Sigmoid colon (tissue), 7 donors: ENCODE measurements at places on chromosomes 16 and 17. TPM values are rescaled to one million over a fixed set of nuclear protein-coding genes. Genes with fewer than 3 reads are reported as not detected.

Gene GUCY2D
- not detected for total RNA-seq

Gene BAIAP2
- 51.7 TPM for total RNA-seq

Gene ZNF423
- total RNA-seq = 4.6 TPM

Gene RGS11
- total RNA-seq = 10.9 TPM

Gene RHBDL1
- total RNA-seq = 1.5 TPM

Gene TMEM95
- not detected for total RNA-seq

Gene BCO1
- total RNA-seq = not detected

Gene PLXDC1
- 10.3 TPM for total RNA-seq

- H3K36me3 ChIP-seq = no peaks in the 10 kb centered on the region
- no peaks in the 10 kb centered on the region for H3K27me3 ChIP-seq
- DNase-seq = peak; percentile 74
- peaks cover 25% of the 10 kb centered on the region for H3K4me1 ChIP-seq
Measured at GRCh38 chr16:56424791-56425438, 430 bp downstream of the AMFR start.

DNA sequence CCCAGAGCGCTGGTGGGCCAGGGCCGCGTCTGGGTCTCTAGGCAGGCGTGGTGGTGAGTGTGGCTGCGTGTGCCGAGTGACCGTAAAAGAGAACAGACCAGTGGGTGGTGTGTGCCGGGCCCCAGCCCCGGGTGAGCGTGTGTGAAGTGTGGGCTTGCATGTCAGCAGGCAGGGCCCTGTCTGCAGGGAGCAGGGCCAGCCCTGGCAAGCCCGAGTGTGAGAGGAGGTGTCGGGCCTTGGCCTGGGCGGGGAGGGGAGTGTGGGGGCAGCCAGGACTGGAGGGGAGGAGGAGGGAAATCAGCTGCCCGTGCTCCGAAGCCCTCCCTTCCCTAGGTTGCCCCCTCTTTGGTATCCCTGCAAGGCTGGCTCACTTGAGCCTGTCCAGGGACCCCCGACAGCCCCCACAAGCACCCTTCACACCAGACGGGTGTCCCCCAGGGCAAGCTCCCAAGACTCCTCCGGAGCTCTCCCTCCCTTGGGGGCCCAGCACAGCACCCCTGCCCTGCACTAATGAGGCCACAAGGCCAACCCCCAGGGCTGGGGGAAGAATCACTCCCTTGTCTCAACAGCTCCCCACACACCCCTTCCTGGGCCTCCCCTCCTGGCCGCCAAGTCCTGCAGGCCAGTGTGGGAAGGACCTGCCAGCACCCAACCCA lies 1.9 kb downstream of the USH1G start:
- H3K4me3 ChIP-seq = no peak overlapping the region

DNA sequence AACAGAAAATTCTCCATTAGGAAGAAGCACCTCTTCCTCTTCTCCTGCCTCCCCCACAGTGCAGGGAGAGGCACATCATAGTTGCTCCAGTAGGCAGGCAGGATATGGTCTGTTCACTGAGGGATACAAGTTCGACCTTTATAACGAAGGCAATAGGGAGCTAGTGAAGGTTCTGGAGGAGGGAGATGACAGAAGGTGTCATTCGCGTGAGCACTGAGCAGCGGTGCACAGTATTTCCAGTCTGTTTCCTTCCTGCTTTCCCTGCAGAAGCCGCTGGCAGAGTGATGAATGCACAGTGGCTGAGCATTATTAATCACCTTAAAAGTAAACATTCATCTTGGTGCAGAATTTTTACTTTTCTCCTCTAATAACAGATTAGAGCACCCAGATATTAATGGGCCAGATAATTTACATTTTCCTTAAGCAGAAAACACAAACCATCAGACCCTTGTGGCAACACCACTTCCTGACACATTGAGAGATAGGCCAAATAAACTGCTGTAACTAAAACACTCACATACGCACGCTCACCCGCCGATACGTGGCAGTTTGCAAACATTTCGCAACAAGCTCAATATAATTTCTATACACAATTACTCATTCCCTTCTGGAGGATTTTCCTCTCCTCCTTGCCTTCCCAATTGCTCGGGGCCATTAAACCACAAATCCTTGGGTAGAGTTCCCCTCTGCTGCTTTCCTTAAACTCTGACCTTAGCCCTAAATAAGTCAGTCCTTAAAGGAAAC lies 69.5 kb downstream of the AIPL1 start:
- no peak for DNase-seq
- H3K4me1 ChIP-seq = no peaks in the 10 kb centered on the region
- no peaks in the 10 kb centered on the region for H3K36me3 ChIP-seq
- peaks cover 6% of the 10 kb centered on the region for H3K27me3 ChIP-seq
- H3K27ac ChIP-seq = no peak overlapping the region
- H3K4me3 ChIP-seq = no peak overlapping the region

DNA sequence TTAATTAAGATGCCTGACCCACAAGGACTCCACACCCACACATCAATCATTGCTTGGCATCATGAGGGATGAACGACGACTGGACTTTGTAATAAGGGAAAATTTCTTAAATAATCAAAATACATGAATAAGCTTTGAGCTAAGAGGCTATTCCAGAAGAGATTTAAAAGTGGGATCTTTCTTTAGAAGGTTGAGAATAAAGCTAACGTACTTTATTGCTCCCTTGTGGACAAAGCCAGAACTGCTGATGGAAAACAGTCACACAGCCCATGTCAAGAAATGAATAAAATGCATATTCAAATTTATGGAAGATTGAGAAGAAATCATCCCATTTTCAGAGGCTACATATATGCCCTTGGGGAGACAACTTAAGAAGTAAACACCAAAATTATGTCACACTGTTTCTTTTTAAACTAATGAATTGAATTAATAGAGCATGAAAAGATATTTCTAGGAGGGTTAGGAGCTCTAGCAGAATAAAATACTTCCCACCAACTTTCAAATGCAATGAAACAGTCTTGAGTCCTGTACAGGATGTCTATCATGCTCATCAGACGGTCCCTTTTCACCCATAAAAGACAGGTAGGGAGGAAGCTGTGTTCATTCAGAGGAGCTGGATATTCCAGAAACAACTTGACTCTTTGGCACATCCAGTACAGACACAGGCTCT lies 60.2 kb upstream of the PHOSPHO1 start:
- H3K4me3 ChIP-seq = no peak overlapping the region
- no peaks in the 10 kb centered on the region for H3K4me1 ChIP-seq
- H3K27ac ChIP-seq = no peak overlapping the region
- no peak for DNase-seq

- no peaks in the 10 kb centered on the region for H3K36me3 ChIP-seq
- peaks cover 30% of the 10 kb centered on the region for H3K4me1 ChIP-seq
- no peak for DNase-seq
- H3K27me3 ChIP-seq = no peaks in the 10 kb centered on the region
- no peak overlapping the region for H3K4me3 ChIP-seq
Measured at GRCh38 chr17:46092991-46093390, 93.9 kb downstream of the STH start.

- H3K36me3 ChIP-seq = no peaks in the 10 kb centered on the region
- no peaks in the 10 kb centered on the region for H3K4me1 ChIP-seq
- no peaks in the 10 kb centered on the region for H3K27me3 ChIP-seq
- no peak for DNase-seq
Measured at GRCh38 chr17:54372069-54372749, 528.4 kb upstream of the TOM1L1 start.

DNA sequence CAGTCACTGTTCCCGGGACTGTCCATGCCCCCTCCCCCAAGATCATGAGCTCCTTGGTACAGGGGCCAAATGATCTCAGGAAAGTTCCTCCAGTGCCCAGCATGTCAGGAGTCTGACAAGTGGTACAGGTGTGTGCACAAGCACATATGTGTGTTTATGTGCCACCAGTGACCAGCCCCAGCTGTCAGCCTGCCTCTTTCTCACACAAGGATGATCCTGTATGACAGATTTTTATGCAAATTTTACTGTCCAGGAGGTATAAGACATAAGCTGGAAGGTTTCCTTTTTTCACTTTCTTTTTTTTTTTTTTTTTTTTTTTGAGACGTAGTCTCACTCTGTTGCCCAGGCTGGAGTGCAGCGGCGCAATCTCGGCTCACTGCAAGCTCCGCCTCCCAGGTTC lies 31.4 kb upstream of the GFOD2 start:
- H3K4me1 ChIP-seq = no peaks in the 10 kb centered on the region
- DNase-seq = no peak
- peaks cover 4% of the 10 kb centered on the region for H3K36me3 ChIP-seq
- no peaks in the 10 kb centered on the region for H3K27me3 ChIP-seq

DNA sequence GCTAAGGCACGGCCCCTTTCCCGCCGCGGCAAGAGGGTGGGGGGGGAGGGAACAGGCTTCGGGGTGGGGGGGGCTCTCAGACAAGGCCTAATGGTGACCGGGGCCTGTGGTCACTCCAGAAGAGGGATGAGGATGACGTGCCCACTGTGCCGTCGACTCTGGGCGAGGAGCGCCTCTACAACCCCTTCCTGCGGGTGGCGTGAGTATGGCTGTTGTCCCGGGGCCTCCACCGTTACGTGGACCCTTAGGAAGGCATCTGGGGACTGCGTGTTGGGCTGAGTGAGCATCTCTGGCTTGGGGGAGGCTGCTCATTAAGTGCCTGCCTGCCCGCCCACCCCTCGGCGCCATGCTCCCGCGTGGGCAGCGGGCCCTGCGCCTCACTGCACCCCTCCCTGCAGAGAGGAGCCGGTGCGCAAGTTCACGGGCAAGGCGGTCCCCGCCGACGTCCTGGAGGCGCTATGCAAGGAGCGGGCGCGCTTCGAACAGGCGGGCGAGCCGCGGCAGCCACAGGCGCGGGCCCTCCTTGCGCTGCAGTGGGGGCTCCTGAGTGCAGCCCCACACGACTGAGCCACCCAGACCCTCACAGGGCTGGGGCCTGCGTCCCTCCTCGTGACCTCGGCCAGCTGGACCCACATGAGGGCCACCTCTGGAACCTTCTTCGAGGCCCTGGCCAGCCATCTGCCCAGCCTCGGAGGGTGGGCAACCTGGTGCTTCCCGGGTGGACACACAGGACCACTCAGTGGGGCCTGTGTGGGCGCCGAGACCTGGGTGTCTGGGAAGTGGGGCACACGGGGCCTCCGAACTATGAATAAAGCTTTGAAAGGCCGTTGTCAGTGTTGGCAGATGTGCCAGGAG lies 2.2 kb downstream of the HAGHL start:
- H3K27ac ChIP-seq = no peak overlapping the region
- H3K36me3 ChIP-seq = peaks cover 17% of the 10 kb centered on the region

- no peak overlapping the region for H3K27ac ChIP-seq
- no peaks in the 10 kb centered on the region for H3K27me3 ChIP-seq
- no peak for DNase-seq
- no peaks in the 10 kb centered on the region for H3K4me1 ChIP-seq
- no peaks in the 10 kb centered on the region for H3K36me3 ChIP-seq
- no peak overlapping the region for H3K4me3 ChIP-seq
Measured at GRCh38 chr16:14438256-14438655, 191.8 kb downstream of the PARN start.

DNA sequence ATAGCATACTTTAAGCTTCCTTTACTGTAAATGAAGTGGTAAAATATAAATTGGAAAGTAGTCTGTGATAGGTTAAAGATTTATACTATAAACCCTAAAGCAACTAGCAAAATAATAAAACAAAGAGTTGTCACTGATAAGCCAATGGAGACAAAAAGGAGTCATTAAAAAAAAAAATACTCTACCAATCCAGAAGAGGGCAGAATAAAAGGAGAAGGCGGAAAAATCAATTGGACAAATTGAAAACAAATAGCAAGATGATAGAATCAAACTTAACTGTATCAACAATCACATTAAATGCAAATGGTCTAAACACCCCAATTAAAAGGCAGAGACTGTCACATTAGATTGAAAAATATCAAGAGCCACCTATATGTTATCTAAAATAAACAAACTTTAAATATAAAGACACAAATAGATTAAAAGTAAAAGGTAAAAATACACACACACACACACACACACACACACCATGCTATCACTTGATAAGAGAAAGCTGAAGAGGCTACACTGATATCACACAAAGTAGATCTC lies 71.8 kb downstream of the CACNG1 start:
- H3K27me3 ChIP-seq = no peaks in the 10 kb centered on the region
- H3K4me3 ChIP-seq = no peak overlapping the region
- DNase-seq = no peak
- H3K36me3 ChIP-seq = peaks cover 15% of the 10 kb centered on the region

GRCh38 chr17:18231164-18231563 lies 5.7 kb downstream of the LLGL1 start:
- no peak overlapping the region for H3K4me3 ChIP-seq
- no peaks in the 10 kb centered on the region for H3K27me3 ChIP-seq
- no peak overlapping the region for H3K27ac ChIP-seq

- DNase-seq = no peak
- no peak overlapping the region for H3K27ac ChIP-seq
- no peak overlapping the region for H3K4me3 ChIP-seq
- no peaks in the 10 kb centered on the region for H3K36me3 ChIP-seq
Measured at GRCh38 chr16:5633845-5634440, 536.3 kb upstream of the EEF2KMT start.

- peak; percentile 87 for DNase-seq
- H3K27ac ChIP-seq = peak overlapping the region; percentile 90
- peaks cover 22% of the 10 kb centered on the region for H3K4me1 ChIP-seq
- peaks cover 49% of the 10 kb centered on the region for H3K36me3 ChIP-seq
- H3K4me3 ChIP-seq = peak overlapping the region; percentile 63
Measured at GRCh38 chr17:42578282-42578869, 847 bp upstream of the PSMC3IP start.

DNA sequence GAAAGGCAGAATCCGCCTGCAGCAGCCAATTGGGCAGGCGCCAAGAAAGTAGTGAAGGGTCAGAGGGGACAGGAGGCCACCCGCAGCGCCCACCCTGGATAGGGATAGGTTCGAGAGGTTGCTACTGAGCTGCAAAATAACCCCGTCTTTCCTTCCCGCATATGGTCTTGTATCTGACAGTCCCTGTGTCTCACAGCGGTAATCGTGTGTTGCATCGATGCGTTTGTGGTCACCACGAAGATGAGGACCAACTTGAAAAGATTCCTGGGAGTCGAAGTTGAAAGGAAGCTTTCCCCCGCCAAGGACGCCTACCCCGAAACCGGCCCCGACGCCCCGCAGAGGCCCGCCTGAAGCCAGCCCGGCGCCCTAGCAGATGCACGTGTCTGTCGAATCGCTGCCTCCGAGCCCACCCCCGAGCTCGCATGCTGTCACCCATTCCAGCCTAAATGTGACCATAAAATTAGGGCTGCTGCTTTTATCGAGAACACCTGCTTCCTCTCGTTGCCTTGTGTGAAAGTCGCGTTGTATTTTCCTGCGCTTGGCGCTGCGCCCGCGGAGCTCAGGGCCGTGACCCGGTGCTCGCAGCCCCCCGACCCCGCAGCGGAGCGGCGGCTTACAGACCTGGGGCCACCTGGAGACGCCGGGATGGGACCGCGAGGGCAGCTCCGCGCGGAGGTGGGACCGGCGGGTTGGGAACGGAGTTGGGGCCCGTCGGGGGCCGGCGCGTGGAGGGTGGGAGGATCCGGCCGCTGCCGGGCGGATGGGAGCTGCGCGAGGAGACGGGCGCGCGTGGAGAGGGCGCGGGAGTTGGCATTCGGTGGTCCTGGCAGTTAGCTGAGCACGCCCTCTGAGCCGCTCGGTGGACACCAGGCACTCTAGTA lies at the start of gene CMTM2:
CMTM2 (plus strand) TSS at position 813 of the 881 bp plus-strand sequence. CDS start 145 bp downstream, outside the sequence.
- DNase-seq = no peak
- H3K4me3 ChIP-seq = no peak within 1 kb of the TSS
- H3K36me3 ChIP-seq = no peaks in the 10 kb centered on the region
- no peak within 1 kb of the TSS for H3K27ac ChIP-seq
